ENCODE measurements at places on chromosomes 6 and 20.

DNA sequence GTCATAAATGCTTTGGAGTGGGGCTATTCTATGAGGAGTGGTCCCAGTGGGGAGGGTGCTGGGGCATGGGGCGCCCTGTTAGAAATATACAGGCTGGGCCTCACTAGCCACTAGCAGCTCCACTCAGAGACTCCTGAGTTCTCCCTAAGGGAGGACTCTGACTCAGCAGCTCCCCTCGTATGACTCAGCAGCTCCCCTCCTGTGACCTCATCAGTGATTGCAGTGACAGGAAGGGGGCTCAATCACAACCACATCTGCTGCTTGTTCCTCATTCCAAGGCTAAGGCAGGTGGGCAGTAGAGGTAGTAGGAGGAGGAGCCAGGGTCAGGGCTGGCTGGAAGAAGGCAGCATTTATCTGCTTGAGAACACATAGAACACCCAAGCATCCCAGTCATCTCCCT lies 73.7 kb downstream of the PRND start:
- DNase-seq = peak; percentile 82

GRCh38 chr6:57116776-57117175 lies 26.8 kb downstream of the ZNF451 start:
- DNase-seq = no peak

DNA sequence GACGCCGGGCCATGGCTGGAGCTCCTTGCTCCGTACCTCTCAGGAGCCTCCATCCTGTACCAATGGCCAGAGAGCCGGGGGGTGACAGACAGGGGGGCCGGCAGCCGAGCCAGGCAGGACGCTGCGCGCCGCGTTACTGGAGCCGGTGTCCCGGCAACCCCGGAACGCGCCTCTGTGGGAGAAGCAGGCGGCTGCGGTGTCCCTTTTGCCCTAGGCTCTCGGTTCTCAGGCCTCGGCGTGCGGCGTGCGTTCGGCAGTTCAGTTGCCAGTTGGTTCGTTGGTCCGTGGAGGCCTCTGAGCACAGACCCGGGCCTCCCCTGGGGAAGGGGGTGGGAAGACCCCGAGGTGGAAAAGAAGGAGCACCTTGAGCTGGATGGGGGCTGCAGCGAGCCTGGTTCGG lies at the start of gene SPATS1:
Gene SPATS1, plus strand, starts transcription at position 162 of the 400 bp plus-strand sequence. CDS start 446 bp downstream, outside the sequence.
- DNase-seq = peak; percentile 29

DNA sequence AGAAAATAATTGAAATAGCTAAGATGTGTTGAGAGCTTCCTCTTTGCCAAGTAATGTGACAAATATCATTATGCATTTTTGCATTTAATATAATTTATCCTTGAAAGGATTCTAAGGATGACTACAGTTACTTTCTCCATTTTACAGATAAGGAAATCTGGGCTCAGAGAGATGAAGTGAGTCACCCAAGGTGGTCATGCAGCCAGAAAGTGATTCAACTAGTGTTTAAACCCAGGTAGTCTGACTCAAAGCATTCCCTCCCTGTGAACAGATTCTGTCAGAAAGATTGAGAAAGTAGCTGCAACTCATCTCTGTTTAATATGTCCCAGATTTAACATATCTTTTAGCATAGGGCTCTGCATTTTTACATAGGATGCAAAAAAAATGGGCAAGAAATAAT lies 28.1 kb downstream of the NRSN1 start:
- DNase-seq = no peak

- DNase-seq = no peak
Measured at GRCh38 chr6:42604150-42604549, 40.3 kb downstream of the UBR2 start.

DNA sequence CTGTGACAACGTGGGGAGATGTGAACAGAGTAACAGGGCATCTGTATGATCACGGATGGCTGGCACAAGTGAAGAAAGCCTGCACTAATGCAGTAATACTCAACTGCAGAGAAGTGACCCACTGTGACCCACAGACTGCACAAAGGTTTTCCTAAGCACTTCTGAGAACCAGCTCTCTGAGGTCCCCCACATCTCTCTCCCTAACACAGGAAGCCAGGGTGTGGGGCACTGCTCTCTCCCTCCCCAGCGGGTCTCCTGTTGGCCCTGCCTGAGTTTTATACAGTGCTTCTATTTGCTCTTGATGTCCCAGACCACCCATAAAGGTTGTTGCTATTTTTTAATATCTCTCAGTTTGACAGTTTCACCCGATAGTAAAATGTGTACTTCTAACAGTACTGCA lies 11.3 kb downstream of the APMAP start:
- DNase-seq = no peak

DNA sequence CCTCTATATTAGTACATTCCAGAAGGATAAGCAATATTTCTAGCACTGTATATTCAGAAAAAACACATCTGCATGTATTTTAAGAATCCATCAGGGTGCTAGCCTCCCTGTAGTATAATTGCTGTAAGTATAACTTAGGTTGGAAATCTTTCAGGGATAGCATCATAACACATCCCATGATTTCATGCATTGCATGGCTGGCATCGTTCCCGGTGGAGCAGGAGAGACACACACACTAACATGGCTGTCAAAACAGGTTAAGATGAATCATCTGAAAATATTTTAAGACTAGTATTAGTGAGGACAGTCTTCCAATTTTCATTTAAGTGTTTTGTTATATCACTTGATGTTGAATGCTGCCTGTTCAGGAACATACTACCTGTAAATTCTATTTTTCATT lies 32.1 kb upstream of the CENPW start:
- no peak for DNase-seq

DNA sequence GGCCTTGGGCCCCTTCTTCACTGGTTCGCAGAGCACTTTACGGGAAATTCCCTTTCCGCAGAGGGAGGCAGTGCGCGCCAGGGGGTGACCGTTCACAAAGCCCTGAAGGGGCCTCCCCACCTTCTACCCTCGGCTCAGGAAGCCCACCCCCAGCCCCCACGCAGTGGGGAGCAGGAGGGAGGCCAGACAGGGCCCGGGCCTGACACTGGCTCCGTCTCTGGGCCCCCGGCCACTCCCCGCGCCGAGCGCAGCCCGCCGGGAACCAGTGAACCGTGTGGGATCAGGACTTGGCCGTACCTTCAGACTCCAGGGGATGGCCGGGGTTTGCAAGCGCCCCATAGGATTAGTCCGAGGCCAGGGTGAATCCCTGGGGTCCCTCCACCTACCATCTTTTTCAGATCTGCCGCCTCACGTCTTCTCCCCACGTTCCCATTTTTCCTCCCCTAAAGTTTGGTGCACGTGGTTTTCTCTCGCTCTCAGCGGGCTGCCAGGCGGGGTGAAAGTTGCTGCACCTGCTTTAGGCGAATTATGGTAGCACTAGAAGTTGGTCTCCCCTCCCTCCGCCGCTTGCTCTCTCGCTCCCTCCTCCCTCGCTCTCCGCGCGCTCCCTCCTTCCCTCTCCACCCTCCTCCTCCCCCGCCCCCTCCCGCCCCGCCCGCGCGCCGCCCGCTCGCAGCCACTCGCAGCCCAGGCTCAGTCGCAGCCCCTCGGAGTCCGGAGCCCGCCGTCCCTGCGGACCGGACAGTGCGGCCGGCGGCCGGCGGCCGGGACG lies at the start of gene FOXP4:
Gene FOXP4, plus strand, starts transcription at position 679 of the 772 bp plus-strand sequence. CDS start 19,380 bp downstream, outside the sequence.
- peak; percentile 95 for DNase-seq

DNA sequence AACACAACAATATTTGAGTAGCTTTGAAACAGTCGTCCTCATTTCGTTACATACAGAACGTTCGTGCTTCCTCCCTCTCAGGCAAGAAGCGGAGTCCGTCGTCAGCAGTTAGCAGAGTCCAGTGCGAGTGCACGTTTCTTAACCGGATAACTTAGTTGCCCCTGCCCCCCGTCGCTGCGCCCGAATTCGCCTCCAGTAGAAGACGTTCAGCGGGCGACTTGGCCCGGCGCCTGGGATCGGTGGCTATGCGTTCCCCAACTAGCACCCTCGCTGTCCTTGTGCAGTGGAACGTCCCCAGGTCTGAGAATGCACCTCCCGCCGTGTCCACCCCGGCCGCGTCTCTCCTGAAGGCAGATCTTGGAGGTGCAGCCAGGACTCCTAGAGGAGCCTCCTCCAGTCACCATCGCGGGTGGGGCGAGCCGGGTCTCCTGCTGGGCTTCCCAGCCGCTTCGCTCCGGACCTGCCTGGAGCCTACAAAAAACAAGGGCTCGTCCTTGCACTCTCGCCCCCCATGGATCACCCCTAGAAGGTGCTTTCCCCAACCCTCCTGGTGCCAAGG lies 910 bp upstream of the PCSK2 start:
- DNase-seq = no peak
